ENCODE measurements at places on chromosomes 3 and 15.

GRCh38 chr3:136631424-136631823 lies 120.8 kb downstream of the STAG1 start:
- no peak for DNase-seq

DNA sequence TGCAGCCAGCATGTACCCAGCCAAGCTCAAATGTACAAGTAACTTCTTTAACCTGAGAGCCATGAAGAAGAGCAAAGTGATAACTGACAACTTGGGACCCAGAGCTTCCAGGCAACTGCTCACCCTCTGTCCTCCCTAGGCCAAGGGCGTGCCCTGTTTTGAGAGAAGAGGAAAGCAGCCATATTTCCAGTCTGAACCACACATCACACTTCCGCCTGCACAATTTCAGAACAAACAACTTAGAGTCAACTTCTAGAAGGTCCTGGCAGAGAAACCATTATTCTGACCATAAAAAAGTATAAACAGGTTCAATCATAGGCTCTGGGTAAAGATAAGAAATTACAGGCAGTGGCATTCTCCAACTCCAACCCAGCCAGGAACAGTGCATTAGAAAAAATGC lies 50.1 kb downstream of the ITGB5 start:
- no peak for DNase-seq

GRCh38 chr3:128383316-128384235 lies 83.1 kb downstream of the DNAJB8 start:
- peak; percentile 48 for DNase-seq

- no peak for DNase-seq
Observed at GRCh38 chr15:65189102-65189740, 4.1 kb upstream of the CLPX start.

GRCh38 chr3:192825657-192826200 lies 91.9 kb downstream of the MB21D2 start:
- DNase-seq: no peak

DNA sequence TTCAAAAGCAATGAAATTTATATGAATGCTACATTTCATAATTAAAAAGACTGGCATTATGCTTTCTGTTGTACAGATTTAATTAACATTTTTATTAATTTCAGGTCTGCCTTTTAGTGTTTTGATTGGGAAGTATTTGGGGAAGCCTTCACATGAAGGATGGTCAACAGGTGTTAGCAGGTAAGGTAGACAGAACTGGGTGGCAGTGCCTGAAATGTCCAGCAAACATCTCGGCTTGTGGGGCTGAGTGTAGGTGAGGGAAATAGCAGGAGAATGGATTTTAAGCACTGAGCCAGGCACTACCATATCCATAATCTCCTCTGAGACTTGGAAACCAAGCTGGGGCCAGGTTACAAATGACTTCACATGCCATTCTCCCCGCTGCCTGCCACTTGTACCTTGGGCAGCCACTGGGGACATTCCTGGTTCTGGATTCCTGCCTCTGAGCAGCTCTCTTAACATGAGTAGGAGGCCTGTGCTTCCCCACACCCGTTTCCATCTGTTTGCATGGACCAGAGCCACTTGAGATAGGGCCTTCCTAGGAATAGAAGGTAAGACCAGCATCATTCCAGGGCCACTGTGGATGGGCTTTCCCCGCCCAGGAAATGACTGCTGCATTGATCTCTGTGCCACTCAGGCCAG lies 125.9 kb upstream of the HES1 start:
- no peak for DNase-seq

DNA sequence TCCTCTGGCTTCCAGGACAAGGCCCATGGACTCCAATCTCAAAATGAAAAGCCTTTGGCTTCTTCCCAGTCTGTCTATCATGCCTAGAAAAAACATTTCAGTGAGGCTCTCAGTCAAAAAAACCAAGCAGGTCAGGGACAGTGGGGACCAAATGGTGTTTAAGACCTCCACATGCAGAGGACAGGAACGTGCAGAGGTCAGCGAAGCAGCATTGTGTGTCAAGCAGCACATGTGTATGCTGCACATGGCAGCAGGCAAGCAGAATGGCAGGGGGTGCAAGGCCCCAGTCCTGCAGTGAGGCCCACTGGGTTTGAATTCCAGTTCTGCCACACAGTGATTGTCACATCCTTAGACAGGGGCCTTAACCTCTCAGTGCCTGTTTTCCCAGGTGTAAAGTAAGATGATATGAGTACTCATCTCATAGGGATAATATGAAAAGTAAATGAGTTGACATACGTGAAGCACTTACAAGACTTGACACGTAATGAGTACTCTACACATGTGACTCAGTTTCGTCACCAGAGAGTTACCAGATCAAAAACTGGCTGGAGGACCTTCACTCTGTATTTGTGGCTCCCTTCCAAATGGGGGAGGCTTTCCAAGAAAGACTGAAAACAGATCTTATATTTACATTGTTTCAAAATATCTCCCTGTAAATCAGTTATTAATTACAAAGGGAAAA lies 11.2 kb downstream of the STIMATE start:
- DNase-seq: no peak

- DNase-seq: no peak
Observed at GRCh38 chr3:140449413-140450256, 228.2 kb upstream of the TRIM42 start.

- no peak for DNase-seq
Observed at GRCh38 chr3:126340081-126340511, 17.1 kb downstream of the KLF15 start.

- DNase-seq: no peak
Observed at GRCh38 chr15:55015093-55015445, 181.7 kb downstream of the RSL24D1 start.

DNA sequence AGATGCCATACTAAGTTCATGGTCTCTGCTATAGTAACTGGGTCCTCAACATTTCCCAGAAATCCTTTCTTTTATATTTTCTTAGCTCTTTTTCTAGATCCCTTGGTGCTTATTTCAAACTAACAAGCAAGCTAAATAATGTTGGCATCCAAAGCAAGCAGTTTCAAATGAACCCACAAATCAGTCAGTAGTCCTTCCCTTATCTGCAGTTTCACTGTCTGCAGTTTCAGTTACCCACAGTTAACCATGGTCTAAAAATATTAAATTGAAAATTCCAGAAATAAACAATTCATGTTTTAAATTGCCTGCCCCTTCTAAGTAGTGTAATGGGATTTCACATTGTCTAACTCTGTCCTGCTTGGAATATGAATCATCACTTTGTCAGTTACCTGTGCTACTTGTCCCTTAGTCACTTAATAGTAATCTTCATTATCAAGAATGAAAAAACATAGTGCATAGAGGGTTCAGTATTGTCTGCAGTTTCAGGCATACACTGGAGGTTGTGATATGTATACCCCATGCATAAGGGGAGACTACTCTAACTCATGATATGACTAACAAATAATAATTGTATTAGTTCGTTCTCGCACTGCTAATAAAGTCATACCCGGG lies 633.7 kb downstream of the MECOM start:
- no peak for DNase-seq

GRCh38 chr3:144923046-144923775 lies 951.6 kb downstream of the DIPK2A start:
- no peak for DNase-seq

DNA sequence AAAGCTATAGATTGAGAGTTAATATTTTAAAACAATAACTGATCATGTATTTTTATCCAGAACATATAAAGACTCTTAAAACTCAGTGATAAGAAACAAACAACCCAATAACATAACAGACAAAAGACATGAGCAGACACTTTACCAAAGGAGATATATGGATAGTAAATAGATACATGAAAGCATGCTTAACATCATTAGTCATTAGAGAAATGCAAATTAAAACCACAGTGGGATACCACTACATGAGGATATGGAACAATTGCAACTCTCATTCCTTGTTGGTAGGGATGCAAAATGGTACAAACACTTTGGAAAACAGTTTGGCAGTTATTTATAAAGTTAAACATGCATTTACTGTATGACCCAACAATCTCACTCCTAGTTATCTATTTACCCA lies 95.0 kb downstream of the IQCH start:
- no peak for DNase-seq

GRCh38 chr3:160140756-160141155 lies 84.5 kb upstream of the C3orf80 start:
- no peak for DNase-seq

- DNase-seq: no peak
Observed at GRCh38 chr15:89221543-89221942, at the start of gene RLBP1. Gene RLBP1 (minus strand): TSS chr15:89221579. CDS start chr15:89218975, 2,604 bp downstream.

GRCh38 chr3:18445401-18446148 lies 20.4 kb upstream of the SATB1 start:
- DNase-seq: peak; percentile 89

GRCh38 chr3:42195879-42196330 lies 70.1 kb downstream of the CCK start:
- no peak for DNase-seq

- no peak for DNase-seq
Observed at GRCh38 chr15:39792025-39792843, 9.6 kb upstream of the FSIP1 start.

DNA sequence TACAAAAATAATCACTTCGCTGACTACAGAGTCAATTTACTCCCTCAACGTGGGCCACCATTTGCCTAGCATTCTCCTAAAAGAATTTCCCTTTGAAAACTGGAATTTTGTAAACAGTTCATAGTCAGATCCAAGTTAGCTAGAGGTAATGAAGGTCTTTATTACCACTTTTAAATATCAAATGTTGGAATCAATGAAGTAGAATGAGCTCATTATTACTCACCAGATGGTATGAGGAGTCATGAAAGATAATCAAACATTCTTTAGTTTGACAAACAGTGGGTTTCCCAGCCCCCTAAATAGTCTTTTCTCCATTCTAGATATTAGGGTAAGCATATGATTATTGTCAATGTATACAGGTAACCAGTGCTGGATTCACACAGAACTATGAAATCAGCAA lies 455.7 kb upstream of the THBS1 start:
- DNase-seq: no peak

GRCh38 chr3:14577897-14578296 lies 37.8 kb upstream of the GRIP2 start:
- DNase-seq: no peak

- peak; percentile 27 for DNase-seq
Observed at GRCh38 chr3:129195731-129196256, 12.1 kb upstream of the CNBP start.

DNA sequence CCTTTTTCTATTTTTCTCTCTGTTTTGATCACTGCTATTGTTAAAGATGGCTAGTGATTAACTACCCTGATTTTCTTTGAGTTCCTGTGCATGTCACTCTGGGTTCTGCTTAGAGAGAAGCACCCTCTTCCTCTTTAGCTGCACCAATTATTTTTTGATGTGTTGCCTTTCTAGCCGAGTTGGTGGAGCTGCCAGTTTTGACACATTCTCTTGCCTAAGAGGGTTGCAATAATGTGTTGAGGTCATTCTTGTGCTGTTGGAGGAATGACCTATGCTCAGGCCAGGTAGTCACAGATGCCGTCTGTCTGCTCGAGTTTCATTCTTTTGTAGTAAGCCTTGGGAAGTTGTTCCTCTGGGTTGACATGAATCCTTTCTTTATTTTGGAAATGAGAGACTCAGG lies 84.6 kb upstream of the DPH6 start:
- DNase-seq: no peak

DNA sequence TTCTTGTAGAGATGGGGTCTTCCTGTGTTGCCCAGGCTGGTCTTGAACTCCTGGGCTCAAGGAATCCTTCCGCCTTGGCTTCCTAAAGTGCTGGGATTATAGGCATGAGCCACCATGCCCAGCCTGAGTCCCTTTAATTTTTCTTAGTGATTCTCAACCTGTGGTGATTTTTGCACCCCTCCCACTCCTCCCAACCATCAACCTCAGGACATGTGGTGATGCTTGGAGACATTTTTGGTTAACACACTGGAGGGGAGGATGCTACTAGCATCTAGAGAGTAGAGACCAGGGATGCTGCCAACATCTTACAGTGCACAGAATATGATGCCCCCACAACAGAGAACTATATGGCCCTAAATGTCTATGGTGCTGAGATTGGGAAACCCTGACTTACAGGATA lies 83.0 kb upstream of the LMOD3 start:
- DNase-seq: no peak

DNA sequence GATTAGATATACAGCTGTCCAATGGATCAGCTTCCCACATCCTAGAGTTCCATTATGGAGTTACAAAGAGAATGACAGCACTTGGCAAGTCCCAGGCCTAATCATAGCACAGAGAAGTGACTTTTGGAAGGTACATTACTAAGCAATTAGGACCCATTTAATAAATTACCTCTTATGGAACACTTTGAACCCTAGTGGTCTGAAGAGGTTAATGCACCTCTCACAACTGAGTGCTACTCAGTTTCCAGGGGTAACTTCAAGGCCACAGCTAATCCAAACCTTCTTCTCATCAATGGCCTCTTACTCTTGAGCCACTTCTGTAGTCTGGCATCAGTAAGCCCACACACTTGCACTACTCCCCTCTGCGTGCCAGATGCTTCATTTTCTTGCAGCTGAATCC lies 34.9 kb upstream of the MEIS2 start:
- DNase-seq: no peak

- no peak for DNase-seq
Observed at GRCh38 chr3:196284396-196284795, 3.1 kb downstream of the PCYT1A start.

- DNase-seq: no peak
Observed at GRCh38 chr3:141070727-141071357, 19.7 kb downstream of the SPSB4 start.

- no peak for DNase-seq
Observed at GRCh38 chr3:123449997-123450604, 1.2 kb upstream of the ADCY5 start.

- no peak for DNase-seq
Observed at GRCh38 chr15:31457631-31458526, 131.2 kb downstream of the KLF13 start.

DNA sequence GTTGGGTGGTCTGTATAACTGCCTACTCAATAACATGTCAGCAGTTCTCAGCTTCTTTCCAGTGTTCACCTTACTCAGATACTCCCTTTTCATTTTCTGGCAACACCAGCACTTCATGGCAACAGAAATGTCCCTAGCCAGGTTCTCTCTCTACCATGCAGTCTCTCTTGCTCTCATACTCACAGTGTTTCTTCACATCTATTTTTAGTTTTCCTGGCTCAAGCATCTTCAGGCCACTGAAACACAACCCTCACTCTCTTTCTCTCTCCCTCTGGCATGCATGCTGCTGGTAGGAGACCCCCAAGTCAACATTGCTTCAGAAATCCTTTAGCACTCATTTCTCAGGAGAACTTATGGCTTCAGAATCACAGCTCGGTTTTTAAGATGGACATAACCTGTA lies at the start of gene CAPN3:
Gene CAPN3 (plus strand): TSS at position 253 of the 400 bp plus-strand sequence. CDS start 305 bp downstream, outside the sequence.
- no peak for DNase-seq

- no peak for DNase-seq
Observed at GRCh38 chr3:156264771-156265170, 144.4 kb downstream of the KCNAB1 start.

DNA sequence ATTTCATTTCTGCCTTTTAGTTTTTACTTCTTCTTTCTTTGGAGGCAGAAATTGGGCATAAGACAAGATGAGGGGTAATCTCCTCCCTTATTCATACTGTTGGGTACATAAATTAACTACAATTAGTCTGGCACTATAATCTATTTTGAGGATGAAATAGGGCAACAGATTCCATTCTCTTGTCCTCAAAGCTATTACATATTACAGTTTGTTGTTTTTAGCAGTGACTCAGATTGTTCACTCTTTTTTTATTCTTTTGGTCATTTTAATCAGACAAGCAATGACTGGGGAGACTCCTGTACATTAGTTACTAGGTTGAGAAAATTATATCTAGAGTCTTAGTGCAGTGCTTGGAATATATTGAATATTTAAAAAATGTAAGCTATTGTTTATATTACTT lies 556.0 kb downstream of the OTOL1 start:
- DNase-seq: no peak

GRCh38 chr3:62655056-62655690 lies 220.0 kb downstream of the CADPS start:
- no peak for DNase-seq

Measured in CD4-positive, alpha-beta T cell treated with Interferon gamma for 1 hour (primary cell).